Renal cortex interstitium (tissue), 15 donors: ENCODE measurements at places on chromosomes 5 and 9. TPM values are rescaled to one million over a fixed set of nuclear protein-coding genes. Genes with fewer than 3 reads are reported as not detected.

DNA sequence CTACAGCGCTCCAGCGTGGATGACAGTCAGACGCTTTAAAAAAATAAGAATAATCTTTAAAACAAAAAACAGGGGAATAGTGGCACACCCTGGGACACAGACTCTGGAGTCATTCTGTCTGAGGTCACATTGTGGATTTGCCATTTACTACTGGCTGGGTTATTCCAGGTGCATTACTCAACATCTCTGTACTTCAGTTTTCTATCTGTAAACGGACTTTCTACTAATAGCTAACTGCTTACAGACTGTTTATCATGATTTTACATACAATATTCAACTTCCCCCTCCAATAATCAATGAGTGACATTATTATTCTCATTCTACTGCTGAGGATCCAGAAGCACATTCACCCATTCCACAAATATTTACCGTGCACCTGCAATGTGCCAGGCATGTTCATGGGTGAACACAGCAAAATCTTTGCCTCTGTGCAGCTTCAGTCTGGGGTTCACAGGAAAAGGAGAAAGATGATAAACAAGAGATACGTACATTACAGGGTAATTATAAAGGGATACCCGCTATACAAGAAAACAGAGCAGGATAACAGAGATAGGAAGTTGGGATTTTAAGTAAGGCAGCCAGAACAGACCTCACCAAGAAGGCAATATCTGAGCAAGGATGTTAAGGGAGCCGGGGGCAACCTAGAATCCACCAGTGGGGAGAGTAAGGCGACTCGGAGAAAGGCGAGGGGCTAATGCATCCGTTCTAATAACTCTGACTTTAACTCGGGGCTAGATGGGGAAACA lies 984 bp upstream of the RAD23B start:
- no peak for DNase-seq

DNA sequence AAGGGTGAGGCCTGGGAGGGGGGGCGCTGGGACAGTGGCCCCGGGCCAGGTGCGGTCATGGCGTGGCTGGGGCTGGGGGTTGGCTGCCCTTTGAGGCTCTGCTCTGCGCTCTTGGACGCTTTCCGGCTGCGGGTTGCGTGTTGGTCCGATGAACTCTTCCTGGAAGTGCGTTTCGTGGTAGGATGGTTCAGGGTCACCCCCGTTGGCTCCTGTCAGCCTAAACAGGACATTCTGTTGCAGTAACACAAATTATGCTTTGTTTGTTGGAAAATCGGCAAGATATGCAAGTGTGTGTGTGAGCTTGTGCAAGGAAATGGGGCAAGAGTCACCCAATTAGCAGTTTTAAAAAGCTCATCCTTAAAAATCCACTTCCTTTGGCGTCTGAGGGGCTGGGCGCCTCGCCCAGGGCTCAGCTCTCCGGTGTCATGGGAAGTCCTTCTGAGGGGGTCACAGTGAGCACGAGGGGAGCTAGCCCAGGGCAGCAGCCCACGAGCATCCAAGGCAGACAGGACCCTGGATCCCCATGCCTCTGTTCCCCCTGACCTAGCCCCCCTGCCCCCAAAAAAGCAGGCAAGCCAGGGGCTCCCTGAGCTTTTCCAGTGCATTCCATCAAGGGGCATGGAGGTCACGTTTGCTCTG lies 22.2 kb upstream of the RNU6ATAC start:
- DNase-seq, result no peak

DNA sequence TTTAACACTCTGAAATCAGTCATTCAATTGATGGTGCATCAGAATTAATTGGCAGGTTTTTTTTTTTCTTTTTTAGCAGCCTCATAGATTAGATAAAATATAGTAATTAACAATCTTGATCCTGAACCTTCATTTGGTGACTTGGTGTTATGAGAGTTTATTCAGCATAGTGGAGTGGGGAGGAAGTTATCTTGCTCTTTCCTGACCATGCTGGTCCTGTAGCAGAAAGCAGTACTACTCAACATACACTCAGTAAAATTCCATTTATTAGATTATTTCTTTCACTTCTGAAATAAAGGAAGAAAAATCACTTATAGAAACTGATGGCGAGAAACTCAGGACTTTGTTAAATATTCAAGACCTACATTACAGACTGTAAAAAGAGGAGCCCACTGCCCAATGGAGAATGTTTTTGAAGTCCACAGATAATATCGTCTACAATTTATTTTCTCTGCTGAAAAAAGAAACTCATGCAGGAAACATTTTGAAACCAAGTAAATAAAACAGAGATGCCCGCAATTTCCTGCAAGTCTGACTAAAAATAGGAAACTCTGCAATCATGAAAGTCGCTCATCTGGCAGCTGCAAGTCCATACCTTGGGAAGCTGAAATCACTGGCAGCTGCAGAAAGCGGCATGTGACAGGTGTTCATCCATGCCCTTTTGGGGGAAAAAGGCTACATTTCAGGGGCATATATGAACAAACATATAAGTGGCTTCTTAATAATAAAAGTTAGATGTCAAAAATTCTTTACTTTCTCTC lies 233.2 kb upstream of the RFX3 start:
- DNase-seq, result no peak

Gene LSM11
- 7.9 TPM for polyA plus RNA-seq
